SK-N-DZ (cell line): ENCODE measurements at places on chromosomes 1 and 21.

GRCh38 chr1:183720028-183720427 lies 66.9 kb upstream of the APOBEC4 start:
- DNase-seq: no peak

GRCh38 chr1:87202922-87203655 lies 125.6 kb upstream of the LMO4 start:
- DNase-seq: no peak

DNA sequence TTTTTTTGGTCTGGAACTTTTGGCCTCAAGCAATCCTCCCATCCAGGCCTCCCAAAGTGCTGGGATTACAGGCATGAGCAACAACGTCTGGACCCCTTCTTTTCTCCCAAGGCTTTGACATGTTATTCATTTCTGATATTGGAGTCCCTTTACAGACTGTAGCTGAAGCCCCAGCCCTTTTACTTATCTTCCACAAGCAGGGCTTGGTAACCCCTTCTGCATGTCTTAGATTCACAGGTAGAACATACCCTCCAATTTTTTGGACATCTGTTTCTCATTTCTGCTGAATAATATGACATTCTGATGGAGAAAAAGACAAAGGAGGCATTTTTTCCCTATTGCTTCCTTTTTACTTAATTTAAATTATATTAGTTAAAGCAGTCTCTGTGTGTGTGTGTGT lies 39.2 kb upstream of the RGS21 start:
- DNase-seq: no peak

DNA sequence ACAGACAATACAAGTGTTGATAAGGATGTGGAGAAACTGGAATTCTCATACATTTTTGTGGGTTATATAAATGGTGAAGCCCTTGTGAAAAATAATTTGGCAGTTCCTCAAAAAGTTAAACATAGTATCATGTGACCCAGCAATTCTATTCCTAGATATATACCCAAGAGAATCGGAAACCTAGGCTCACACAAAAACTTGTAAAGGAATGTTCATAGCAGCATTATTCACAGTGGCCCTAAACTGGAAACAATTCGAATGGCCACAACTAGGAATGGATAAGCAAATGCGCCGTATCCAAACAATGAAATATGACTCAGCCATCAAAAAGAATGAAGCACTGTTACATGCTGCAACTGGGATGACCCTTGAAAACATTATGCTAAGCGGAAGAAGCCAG lies 3.9 kb upstream of the CD247 start:
- no peak for DNase-seq

DNA sequence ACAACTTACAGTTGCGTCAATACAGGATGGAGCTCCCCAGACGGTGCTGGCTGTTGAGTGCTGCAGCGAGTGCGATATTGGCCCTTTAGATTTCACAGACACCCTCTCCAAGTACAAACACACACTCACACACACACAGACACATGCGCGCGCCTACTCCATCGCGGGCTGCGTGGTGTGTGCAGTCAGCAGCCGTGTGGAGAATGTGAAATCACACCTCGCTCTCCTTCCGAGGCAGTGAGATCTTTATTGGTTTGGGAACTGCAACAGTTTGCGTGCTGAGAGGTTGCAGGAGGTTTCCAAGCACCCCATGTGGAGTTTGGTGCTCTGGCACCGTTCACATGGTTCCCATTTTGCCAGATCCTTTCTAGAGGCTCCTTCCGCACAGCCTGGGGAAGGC lies 372.2 kb downstream of the RRAGC start:
- DNase-seq: no peak

DNA sequence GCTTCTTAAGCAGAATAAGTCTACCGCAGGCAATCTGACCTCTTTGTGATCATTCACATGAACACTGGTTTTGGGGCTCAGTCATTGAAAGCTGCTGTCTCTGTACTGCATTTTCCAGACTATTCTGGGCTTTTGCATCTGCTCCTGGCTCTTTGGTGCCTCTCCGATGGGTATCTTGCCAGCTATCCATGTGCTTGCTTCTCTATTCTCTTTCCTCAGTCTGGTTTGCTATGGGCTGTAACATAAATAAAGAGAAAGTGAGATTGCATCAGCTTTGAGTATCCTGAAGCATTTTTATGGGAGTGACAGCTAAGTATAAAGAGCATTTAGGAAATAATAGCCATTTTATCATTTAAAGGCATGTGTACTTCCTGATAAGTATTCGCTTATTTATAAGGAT lies 70.7 kb downstream of the C1orf21 start:
- no peak for DNase-seq

DNA sequence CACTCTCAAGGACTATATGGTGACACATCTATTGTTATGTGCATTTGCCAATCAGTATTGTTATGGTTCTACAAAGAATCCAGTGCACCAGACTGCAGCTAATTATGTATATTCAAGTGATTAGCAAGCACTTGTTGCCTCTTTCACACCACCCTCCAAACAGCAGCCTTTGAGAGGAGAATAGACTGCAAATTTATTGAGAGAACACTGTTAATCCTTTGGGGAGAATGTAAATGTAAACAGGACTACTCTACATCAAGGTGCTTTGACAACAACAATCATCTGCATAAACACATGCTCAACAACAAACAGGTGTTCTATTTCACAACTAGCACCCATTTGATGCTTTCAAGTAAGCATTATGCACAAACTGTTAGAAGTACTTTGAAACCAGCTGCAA lies 117.4 kb downstream of the AKT3 start:
- no peak for DNase-seq

GRCh38 chr1:239204401-239204800 lies 182.0 kb upstream of the CHRM3 start:
- DNase-seq: no peak

DNA sequence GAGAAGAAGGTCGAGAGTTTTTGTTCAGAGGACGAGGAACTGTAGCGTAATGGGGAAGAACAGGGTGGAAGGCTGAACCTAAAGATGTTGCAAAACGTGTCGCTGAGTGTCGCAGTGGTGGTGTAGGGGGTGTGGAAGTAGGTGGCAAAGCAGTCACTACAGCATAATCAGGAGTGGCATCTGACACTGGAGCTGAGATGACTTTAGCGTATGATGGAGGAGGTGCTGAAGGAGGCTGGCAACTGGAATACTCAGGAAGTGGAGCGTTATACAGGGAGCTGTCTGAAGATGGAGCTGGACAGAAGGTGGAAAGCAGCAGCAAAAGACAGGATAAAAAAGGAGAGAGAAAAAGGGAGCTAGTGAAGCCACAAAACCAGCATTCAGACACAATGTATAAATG lies 89.9 kb upstream of the LBR start:
- no peak for DNase-seq

- peak; percentile 100 for DNase-seq
These were observed 149.5 kb downstream of the FGGY start for GRCh38 chr1:59446257-59446901.

- no peak for DNase-seq
These were observed 198.6 kb upstream of the HMCN1 start for GRCh38 chr1:185535621-185536020.

DNA sequence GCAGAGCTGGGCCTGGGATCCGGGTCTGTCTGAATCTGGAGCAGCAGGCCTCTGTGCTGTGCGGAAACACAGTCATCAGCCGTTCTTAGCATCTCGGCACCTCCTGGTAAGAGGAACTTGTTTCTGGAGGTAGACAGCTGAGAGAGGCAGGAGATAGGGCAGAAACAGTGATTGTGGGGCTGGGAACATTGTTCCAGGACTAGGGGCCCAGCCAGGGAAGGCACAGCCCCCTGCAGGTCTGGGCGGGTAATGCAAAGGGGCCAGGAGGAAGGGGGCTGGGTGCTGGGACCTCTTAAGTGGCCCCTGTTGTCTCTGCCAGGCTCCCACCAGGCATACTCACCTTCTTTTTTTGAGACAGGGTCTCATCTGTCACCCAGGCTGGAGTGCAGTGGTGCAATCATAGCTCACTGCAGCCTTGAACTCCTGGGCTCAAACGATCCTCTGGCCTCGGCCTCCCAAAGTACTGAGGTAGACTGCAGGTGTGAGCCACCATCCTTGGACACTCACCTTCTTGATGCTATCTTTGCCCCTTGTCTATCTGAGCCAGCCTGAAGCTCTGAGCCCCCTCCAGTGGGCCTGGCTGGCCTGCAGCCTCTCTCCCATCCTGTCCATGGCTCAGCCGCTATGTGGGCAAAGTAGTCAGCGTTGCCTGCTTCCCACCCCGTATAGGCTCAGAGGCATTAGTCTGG lies 134.3 kb upstream of the ZBTB40 start:
- DNase-seq: peak; percentile 57

- no peak for DNase-seq
These were observed 22.0 kb downstream of the PHGDH start for GRCh38 chr1:119733754-119734153.

DNA sequence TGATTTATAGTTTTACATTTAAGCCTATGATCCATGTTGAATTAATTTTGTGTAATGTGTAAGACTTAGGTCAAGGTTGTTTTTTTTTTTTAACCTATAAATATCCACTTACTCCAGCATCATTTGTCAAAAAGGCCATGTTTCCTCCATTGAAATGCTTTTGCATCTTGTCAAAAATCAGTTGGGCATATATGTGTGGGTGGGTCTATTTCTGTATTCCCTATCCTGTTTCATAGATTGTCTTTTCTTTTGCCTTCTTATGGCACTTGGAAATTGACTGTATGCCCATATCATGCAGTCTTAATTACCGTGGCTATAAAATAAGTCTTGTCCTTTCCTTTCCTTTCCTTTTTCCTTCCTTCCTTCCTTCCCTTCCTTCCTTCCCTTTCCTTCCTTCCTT lies 138.2 kb downstream of the PRDM2 start:
- DNase-seq: no peak

- DNase-seq: no peak
These were observed 72.5 kb downstream of the CD34 start for GRCh38 chr1:207838156-207839082.

DNA sequence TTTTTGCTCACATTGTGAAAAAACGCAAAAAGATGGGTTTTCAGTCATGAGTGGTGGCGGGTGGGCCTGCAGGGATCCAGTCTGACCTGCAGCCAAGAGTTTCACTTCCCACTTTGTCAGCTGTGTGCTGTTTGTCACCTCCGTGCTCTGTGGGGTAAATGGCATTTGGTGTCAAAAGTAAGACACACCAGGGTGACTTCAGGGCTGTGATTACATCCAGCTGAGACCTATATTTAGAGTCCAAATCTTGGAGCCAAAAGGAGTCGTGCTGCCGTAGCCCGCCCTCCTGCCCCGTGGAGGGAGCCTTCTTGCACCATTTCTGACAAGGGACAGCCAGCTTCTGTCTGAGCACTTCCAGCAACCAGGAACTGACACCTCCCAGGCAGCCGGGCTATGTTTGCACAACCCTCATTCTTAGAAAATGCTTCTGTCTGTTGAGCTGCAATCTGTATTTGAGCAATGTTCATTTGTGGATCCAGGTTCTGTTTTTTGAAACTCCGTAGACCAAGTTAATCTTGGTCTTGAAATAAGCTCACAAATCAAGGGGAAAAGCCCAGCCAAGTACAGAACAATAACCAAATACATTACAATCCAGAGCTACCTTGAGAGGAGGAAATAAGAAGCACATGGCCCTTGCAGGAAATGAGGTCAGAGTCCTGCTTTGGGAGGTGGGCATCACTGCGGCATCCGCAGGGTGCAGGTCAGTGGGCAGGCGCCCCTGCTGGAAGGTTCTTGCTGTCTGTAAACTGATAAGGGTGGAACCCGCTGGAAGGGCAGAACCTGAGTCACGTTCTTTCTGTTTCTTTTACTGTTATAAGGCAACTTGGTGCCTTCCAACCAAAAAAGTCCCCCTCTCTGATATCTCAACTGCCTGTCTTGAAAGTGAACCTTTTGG lies 14.4 kb downstream of the ABCG1 start:
- DNase-seq: peak; percentile 5

- no peak for DNase-seq
These were observed 10.9 kb downstream of the CAMK1G start for GRCh38 chr1:209594440-209594839.

DNA sequence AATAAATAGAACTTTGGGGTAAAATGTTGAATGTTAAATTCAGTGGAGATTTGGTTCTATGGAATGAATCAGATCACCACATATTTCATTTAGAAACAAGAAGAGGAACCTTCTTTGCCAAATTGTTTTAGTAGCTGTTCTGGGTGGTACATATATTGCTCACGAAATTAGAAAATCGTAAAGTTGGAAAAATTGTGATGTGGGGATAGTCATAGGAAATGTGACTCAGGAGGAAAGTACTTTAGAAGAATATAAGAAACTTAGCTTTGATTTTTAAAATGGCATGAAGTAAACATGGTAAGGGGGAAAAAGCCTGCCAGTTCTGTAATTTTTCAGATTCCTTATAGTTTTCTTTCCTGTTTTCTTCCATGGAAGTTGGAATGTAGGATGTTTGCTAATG lies 27.4 kb downstream of the RRP15 start:
- DNase-seq: no peak

DNA sequence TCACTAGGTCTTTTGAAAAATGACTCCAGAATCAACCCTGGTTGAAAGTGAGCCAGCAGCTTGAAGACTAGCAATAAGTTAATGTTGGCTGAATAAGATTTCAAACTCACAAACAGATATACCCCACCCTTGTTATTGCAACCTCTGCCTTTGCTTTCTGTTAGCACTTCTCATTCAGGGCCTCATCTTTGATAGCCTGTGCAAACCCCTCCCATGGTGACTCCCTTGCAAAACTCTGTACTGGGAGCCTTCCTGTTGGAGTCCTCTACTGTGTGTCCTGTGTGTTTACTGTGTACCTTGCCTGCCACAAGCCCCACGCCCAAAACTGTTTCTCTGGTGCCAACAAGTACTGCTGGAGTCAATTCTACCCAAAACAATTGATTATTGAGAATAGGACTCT lies 50.2 kb downstream of the ZNF678 start:
- DNase-seq: no peak

DNA sequence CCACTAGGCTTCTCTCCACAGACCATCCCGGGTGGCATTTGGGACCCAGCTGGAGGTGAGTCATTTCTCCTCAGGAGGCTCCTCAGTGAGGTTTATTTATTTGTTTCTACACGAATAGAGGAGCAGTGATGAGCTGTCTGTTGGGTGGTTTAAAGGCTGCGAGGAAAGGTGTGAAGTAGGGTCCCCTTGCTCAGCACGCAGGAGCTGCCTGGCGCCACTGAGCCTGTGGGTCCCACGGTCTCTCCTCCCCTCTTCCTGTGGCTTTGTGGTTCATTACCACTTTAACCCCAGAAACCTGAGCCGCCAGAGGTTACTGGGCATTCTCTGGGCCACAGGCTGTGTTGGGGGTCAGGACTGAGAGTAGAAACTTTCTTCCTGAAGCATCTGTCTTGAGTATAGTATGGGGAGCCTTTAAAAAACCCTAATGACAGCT lies 39.9 kb downstream of the IL6R start:
- no peak for DNase-seq

GRCh38 chr1:56934430-56935060 lies 31.3 kb downstream of the C8B start:
- no peak for DNase-seq

- DNase-seq: no peak
These were observed 119.9 kb downstream of the FASLG start for GRCh38 chr1:172778456-172779455.

DNA sequence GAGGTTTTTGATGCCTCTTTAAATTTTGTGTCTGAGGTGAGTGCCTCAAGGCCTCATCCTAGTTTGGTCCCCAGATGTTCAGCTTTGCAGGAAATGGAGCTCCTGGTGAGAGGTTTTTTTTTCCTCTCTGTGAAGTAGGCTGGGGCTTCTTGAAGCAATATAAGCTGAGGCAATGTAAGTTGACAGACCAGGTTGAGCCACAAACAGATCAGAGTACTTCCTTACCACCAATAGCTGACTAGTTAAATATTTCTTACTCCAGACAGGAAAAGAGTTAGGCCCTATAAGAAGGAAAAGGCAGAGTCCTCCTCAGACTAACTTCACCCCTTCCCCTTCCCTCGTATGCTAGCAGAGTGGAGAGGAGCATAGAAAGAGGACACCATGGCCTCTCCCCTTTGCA lies 341.0 kb downstream of the LMO4 start:
- DNase-seq: no peak
